Suprapubic skin (tissue), 4 donors: ENCODE measurements at places on chromosomes 3 and 15. TPM values are rescaled to one million over a fixed set of nuclear protein-coding genes. Genes with fewer than 3 reads are reported as not detected.
A peak's percentile ranks its signal among the peaks of the same experiment; 100 is the strongest.

- no peak for DNase-seq
Observed at GRCh38 chr3:150763841-150764483, 993 bp upstream of the SIAH2 start.

GRCh38 chr3:188546835-188547670 is 393.1 kb downstream of the LPP start:
- DNase-seq, result no peak

Gene VWA5B2
- not detected for total RNA-seq

GRCh38 chr3:126132751-126133511 is 47.5 kb downstream of the ALDH1L1 start:
- peak; percentile 21 for DNase-seq

DNA sequence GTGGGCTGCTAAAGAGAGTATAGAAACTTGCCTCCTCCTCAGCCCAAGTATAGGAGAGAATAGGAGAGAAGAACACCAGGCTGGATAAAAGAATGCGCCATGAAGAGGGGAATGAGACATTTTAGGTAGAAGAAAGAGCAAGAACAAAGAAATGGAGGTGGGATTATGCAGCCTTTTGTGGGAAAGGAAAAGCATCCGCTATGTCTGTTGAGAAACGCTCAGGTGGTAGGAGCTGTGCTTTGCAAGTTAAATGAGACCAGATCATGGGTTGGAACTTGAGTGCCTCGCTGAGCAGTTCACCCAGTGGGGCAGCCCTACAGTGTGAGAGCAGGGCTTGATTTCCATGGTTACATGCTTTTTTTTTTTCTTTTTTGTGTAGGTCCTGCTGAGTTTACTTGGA is 11.5 kb upstream of the RTP1 start:
- DNase-seq, result no peak

GRCh38 chr3:168647582-168647981 is 551.9 kb upstream of the GOLIM4 start:
- no peak for DNase-seq

- DNase-seq, result no peak
Observed at GRCh38 chr15:62482785-62483429, 317.8 kb upstream of the C2CD4B start.

GRCh38 chr3:94869059-94869547 is 806.2 kb downstream of the NSUN3 start:
- no peak for DNase-seq

DNA sequence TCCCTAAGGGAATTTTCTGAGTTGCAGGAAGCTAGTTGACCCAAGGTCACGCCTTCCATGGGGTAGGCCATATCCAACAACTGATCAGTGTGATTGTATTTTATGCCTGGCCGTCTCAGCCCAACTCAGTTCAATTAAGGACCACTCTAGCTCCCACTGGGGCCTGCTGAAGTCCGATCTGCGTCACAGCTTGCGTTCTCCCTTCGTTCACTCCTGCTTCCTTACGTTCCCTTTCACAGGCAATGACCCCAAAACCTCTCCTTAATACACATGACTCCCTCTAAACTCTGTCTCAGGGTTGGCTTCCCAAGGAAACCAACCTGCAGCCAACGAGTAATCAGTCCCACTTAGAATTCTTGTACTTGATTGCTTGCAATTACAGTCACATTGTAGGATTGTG is 428.0 kb downstream of the RBMS3 start:
- DNase-seq, result no peak

Gene DYNLT2B
- 9.5 TPM for total RNA-seq

DNA sequence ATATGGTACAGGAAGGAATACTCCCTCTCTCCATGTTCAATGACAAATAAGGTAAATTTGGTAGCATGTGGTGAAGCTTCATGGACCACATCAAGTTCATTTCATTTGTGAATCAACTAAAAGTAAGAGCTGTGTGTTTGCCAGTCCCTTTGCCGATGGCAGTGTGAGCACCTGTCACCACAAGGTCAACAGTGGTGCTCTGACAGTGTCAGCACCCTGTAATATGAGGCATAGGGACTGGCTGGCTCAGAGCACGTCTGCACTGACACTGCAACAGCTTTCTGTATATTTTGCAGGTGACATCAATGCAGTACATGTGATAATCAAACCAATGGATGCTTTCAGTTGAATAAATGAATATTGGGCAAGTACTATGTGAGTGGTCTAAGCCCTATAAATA is 852.4 kb downstream of the TUSC7 start:
- no peak for DNase-seq

- no peak for DNase-seq
Observed at GRCh38 chr3:116426036-116426435, 19.3 kb downstream of the LSAMP start.

Gene C3orf22
- total RNA-seq, result not detected

DNA sequence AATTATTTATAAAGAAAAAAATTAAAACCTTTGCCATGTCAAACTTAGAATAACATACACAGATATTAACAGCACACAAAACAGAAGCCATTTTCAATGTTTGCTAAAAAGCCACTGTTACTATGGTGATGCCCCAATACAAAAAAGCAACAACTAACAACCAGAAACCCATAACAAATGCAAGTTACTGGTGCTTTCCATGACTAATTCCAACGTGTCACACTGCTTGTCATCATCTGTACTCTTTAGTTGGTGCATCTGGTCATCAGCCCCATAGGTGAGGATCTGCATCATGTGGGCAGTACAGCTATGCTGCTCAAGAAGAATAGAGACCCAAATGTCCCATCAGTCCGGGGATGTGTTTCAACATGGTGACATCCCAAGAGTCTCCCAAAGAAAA is 52.8 kb downstream of the ATP8B4 start:
- no peak for DNase-seq

GRCh38 chr3:141485641-141486495 is 959 bp upstream of the RASA2 start:
- no peak for DNase-seq

Gene PARP15
- total RNA-seq, result 0.26 TPM

Gene RAD54L2
- total RNA-seq, result 25.3 TPM

- DNase-seq, result no peak
Observed at GRCh38 chr3:27883266-27883665, 161.1 kb upstream of the EOMES start.

DNA sequence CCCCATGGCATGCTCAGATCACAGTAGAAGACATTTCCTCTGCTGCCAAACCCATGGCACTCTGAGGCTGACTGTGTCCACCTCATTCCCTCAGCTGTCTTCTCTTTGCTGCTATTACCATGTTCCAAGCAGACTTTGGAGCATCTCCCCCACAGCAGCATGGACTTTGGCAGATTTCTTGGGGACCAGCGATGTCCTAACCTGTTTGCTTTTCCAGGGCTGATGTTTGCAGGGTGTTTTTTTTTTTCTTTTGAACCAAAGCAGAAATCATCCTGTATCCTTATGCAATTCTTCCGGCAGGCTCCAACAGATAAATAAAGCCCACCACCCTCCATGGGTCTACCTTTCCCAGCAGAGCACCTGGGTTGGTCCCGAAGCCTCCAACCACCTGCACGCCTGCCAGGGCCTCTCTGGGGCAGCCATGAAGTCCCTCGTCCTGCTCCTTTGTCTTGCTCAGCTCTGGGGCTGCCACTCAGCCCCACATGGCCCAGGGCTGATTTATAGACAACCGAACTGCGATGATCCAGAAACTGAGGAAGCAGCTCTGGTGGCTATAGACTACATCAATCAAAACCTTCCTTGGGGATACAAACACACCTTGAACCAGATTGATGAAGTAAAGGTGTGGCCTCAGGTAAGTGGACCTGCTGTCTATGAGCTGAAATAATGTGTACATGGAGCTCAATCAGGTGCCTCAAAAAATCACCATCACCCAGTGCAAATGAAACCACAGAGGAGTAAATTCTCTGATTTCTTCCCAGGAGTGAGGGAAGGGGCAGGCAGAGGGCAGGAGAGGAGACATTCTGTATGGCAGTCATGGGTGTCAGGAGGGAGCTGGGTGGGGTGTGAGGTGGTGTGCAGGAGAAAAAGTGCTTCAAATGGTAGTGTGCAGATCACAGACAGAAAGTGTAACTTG is at the start of gene AHSG:
Gene AHSG, plus strand, starts transcription at position 340 of the 916 bp plus-strand sequence. Its CDS starts 82 bp downstream, at position 422.
- no peak for DNase-seq

GRCh38 chr15:22240403-22240802 is 160.1 kb downstream of the OR4M2 start:
- DNase-seq, result no peak

- DNase-seq, result no peak
Observed at GRCh38 chr3:45332901-45333407, 55.4 kb upstream of the LARS2 start.

GRCh38 chr3:178329936-178330335 is 206.3 kb upstream of the KCNMB2 start:
- no peak for DNase-seq

DNA sequence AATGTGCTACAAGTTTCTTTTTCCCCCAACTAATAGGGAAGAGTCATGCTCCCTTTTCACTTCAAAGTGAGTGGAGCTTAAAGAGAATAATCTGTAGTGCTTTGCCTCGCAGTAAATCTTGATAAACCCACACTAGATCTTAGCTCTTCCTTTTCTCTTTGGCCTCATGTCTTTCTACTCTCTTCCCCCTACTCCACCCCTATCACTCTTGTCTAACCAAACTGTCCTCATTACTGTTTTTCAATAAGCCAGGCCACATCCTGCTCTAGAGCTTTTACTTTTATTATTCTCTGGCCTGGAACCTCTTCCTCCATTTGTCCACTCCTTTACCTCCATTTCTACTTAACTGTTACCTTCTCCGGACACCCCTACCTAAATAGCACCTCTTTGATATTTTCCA is 291.0 kb upstream of the SATB1 start:
- no peak for DNase-seq

DNA sequence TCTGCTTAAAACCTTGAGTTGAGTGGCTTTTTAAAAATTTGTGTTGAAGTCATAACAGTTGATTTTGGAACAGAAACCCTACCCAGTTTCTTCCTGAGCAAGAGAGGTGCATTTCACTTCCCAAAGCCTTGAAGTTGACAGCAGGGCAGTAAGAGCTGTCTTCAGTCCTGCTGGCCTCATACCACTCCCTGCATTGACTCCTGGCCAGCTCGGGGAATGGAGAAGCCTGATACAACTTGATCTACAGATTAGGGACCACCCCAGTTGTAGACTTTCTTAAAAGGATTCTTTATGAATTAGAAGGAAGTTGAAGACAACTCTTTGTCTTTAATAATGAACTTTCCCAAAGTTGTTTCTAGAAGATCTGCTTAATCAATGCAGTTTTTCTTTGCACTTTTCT is 90.6 kb upstream of the FLNB start:
- no peak for DNase-seq

Gene HIGD2B
- not detected for total RNA-seq

Gene MESP1
- total RNA-seq, result 1.2 TPM

- no peak for DNase-seq
Observed at GRCh38 chr3:121989943-121990342, 32.1 kb downstream of the ILDR1 start.

- DNase-seq, result no peak
Observed at GRCh38 chr3:64856977-64857516, 169.2 kb upstream of the ADAMTS9 start.

- no peak for DNase-seq
Observed at GRCh38 chr3:74009961-74010844, 385.5 kb upstream of the PDZRN3 start.

Gene TRPM1
- 13.4 TPM for total RNA-seq

- peak; percentile 73 for DNase-seq
Observed at GRCh38 chr3:38586546-38587520, 62.7 kb downstream of the SCN5A start.
